Left cardiac atrium (tissue), 4 donors: ENCODE measurements at places on chromosomes 11 and 22.

DNA sequence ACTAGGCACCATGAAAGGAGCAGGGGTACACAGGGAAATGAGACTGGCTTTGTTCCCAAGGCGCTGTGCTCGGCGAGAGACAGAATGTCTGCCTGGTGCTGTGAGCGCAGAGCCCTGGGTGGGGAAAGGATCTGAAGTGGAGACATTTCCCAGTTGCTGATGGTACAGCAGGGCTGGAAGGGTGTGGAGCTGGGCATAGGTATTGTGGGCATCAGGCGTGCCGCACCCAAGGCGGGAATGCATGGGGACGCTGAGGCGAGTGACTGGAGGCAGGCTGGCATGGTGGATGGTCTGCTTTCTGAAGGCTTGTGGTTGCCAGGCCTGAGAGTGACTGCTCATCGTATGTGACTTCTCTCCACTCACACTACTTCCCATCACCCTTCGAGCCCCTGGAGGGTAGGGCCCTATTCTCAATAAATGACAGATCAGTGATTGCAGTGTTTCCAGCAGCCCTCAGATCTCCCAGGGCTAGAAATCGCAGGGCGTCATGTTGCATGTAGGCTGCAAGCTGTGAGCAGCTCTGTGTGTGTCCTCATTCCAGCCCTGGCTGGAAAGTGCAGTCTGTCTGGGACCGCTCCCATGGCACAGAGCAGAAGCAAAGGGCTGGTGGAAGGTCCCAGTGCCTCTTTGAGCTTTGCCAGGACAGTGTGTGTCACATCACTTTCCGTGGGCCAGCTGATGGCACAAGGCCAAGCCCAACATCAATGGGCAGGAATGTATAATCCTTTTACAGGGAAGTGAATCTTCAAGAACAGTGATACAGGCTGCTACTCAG lies 67.7 kb downstream of the TBC1D22A start:
- peak; percentile 71 for DNase-seq

- DNase-seq: no peak
Measured at GRCh38 chr11:100719362-100719761, 32.3 kb downstream of the ARHGAP42 start.

DNA sequence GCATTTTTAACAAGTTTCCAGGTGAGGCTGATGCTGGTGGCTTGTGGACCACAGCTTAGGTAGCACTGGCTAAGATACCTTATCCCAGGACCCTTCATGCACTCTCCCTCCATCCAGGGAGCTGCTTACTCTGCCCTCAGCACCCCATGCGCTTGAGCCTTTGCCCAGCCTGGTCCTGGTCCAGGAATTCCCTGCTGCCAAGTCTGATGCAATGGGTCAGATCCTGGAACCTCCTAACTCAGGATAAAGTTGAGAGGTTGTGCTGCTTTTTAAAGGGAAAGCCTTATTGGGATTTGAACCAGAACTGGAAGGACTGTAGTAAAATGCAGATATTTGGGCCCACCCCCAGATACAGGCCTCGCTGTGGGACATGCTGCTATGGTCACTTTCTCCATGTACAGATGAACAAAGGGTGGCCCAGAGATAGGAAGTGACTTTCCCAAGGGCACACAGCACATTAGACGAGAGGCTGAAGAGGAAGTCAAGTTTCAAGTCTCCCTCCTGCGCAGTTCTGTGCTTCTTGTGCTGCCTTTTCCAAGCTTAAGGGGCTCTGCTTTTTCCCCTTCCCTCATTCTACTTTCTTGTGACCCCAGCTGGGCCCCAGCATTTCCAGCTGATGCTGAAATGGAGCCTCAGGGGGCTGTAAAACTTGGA lies 824 bp upstream of the LGALS12 start:
- no peak for DNase-seq

DNA sequence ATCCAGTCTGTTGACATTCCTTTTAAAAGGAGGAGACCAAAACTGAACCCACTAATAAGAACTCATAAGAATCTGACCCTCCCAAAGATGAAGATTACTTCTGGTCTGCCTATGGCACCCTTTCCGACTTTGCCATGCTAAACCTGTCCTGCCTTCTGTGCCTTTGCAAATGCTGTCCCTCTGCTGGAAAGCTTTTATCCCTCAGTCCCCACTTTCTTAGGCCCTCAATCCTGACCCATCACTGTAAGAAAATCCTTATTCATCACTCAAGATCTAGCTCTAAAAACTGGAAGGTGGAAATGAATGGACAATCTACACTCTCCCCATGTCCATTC lies 10.4 kb downstream of the MPZL3 start:
- DNase-seq: no peak

DNA sequence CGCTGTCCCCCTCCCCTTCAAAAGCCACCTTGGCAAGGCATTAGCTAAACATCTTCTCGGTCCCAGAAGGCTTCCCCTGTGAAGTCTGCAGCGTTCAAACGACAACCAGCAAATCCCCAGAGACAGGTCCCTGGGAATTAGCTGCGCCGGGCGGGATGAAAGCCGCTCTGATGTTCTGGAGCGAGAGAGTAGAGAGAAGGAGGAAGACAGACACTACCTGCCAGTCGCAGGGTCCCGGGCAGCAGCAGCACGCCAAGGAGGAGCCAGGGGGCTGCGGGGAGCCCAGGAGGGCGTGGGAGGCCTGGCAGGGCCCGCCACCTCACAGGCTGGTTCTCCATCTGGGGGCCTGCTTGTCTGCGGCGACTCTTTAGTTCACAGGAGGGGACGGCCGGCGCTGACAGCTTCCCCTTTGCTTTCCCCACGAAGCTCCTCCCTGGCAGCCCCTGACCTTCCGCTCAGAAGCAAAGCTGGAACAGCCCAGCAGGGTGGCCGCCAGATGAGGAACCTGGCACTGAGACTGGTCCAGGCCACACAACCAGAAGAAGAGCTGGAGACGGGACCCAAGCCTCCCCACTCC lies at the start of gene NFAM1:
NFAM1 (minus strand) TSS at position 384 of the 577 bp plus-strand sequence; CDS start at position 338, 46 bp downstream.
- DNase-seq: peak; percentile 62

DNA sequence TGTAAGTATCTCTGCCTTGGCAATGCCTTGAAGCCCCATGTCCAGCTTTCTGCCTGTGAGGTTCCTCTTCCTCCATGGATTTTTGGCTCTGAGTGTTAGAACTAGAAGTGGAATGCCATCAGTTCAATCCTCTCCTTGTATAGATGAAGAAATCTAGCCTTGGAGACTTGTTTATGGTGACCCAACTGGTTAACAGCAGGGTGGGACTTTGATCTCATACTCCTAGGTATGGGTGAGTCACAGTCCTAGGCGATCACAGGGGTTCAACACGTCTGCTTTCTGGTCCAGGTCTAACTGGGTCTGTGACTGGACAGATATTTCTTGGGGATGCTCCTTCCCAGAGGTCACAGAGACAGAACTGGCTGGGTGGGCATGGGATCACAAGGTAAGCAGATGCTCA lies 9.2 kb upstream of the MTFP1 start:
- DNase-seq: no peak

GRCh38 chr11:83540112-83540675 lies 254.0 kb upstream of the CCDC90B start:
- DNase-seq: no peak

DNA sequence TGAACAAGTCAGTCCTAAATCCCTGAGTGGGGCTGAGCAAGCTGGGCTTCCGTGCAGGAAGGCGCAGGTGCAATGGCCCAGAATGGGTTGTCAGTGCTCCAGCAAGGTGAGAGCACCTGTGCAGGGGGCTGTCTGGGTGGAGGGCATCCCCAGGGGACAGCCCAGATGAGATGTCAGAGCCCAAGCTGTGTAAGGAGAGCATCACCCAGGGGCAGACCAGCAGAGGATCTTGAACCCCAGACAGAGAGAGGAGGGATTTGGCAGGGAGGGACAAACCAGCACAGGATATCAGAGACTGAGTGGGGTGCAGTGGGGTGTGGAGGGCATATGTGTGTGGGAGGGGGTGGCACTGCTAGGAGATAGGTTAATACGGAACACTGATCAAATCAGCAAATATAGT lies 114.9 kb upstream of the TMEM45B start:
- DNase-seq: no peak

DNA sequence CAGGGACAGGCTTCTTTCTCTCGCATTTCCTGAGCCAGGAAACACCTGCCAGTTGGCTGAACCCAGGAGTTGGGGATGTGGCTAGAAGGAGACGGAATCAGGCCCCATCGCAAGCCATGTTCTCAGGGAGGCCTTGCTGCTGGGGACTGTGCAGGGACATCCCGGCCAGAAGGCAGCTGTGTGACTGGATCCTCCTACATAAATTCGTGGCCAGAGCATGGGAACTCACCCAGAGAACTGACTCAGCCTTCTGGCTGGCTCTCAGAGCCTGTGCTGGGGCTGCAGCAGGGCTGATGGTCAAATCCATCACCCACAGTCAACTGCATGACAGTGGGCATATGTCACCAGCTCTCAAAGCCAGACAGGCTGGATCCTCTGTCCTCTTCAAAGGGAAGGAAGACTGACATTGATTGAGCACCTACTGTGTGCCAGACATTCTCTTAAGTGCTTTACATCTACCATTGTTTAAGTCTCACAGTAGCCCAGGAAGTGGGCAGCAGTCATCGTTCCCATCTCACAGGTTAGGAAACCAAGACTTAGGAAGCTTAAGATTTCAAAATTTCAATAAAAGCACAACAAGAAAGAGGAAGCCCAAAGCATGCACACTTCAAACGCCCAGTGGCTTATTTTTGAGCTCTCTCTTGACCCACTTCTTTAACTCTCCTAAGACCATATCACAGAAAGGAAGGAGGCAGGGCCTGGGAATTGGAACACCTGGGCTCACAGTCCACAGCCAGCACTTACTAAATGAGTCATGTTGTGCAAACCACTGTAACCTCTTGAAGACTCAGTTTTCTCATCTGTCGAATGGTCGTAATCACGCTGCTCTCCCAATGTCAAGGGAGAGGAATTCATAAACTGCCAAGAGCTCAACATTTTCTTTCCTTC lies 30.9 kb upstream of the CACNG2 start:
- peak; percentile 34 for DNase-seq

DNA sequence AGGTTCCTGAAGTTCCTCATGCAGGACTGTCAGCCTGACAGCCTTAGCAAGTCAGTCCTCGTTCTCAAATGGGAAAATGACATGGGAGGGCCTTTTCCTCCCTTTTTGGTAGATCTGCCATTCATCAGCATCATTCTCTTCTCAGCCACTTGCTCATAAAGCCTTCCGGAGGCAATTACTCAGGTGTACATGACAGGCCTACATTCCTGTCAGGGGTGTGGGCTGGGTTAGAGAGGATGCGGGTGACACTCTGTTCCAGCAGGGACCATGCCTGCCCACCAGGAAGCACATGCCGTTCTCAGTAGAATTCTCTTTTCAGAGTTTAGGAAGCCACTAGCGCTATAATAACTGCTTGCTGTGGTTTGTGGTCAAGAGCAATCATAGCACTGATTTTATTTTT lies 24.2 kb upstream of the ANKK1 start:
- no peak for DNase-seq

DNA sequence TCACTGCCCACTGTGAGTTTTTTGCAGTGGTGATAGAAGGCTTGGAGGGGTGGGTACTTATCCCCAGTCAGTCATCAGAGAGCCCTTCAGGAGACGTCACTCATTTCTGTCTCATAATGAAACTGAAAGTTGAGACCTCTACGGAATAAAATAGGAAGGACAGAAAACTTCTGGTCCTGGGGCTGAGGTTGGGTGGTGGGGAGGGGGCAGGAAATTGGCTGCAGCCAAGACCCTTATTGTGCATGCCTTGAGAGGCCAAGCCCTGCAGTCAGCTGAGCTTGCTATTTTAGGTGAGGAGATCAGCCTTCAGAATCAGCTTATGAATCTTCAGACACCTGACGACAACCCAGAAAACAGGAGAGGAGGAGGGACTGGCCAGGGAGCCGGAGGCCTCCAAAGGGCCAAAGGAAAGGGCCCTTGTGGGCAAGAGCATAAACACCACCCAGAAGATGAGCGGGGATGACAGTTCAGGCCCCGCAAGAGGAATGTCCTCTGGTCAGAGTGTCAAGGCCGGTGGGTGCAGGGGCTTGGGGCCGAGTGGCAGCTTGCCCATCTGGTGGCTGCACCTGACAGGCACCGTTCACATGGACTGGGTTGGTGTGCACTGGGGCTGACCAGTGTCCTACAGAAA lies 17.9 kb upstream of the ADA2 start:
- no peak for DNase-seq

- no peak for DNase-seq
Measured at GRCh38 chr22:41752011-41752970, 48.2 kb upstream of the CCDC134 start.

- DNase-seq: no peak
Measured at GRCh38 chr22:27573280-27574001, 228.1 kb downstream of the MN1 start.

DNA sequence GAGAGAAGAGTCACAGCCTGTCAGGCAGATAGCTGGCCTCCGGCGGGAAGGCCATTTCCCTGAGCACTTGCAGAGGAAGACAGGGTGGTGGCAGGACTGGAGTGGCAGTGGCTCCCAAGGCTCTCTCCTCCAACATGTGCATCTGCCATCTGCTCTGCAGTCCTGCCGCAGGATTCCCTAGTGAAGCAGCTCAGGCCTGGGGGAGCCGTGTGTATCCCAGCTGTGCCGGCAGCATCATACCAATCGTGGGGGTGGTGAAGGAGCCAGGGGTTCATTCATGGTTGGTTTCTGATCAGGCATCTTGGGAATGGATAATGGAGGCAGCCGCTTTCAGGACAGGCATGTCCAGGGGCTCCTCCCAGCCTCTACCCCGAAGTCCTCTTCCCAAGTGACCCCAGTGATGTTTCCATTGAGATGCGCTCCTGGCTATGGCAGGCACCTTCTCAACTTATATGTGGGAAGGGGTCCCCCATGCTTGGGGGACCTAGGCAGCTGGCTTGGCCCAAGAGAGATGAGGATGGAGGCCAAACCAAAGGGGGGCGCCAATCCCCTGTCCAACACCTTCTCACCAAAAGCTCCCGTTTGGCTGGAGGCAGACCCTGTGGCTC lies 6.1 kb downstream of the TAGLN start:
- DNase-seq: no peak

- DNase-seq: no peak
Measured at GRCh38 chr11:117795638-117796455, 1.2 kb downstream of the DSCAML1 start.

DNA sequence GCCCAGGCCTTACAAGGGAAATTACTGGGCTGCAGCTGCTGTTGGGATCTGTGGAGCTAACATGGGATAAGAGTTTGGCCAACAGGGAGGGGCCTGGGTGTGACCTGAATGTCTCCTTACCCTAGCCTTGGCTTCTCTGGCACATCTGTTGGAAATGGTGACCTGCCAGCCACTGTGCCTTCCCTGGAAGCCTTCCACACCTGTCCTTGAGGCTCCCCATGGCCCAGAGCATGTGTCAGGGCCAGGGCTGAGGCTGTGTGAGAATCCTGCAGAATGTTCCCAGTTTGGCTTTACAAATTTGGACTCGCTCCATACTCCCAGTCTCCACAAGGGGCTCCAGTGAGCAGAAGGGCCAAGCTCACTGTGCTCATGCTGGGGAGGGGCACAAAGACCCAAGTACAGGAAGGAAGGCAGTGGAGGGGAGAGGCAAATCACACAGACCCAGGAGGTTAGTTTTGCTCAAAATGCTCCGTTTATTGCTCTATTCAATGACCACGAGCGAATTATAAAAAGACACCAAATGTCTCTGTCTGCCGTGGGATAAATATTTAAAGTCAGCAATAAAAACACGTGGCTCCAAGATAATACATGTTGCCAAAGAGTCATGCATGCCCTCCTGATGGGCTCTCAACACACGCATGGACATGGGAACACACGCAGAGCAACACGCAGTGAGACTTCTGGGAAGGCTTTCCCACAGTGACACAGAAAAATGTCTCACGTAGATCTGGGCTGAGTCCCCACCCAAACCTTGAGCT lies 1.7 kb upstream of the IGSF22 start:
- DNase-seq: peak; percentile 43
